Activated T-helper 2 cell treated with anti-CD3 and anti-CD28 coated beads, Interferon-gamma antibody, Interleukin-2, Interleukin-4, amounts not matched to agents 10 μg/mL and 5 μg/mL and 100 μg/mL, durations not matched to agents 14 hours and 24 hours and 36 hours (primary cell): ENCODE measurements at places on chromosomes 4 and X.

GRCh38 chrX:7390441-7390840, 242.5 kb upstream of the PUDP start:
- no peak for DNase-seq
- H3K27ac ChIP-seq, result no peak overlapping the region
- no peaks in the 10 kb centered on the region for H3K36me3 ChIP-seq
- no peak overlapping the region for H3K4me3 ChIP-seq

DNA sequence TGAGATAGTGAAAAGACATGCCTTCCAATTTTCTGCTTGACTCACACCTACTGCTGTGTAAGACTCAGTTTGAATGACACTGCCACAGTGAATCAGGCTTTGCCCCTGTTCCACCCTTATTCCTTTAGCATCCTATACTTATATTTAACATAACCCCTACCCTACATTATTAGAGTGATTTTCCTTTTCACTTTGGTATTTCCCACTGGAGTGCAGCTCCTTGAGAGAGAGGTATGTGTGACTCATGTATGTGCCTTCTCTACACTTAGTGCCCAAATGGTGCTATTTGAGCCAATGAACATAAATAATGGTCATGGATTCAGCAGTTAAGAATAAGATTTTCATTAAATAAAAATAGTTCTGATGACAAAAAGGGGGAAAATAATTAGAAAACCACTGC, 69.5 kb downstream of the RRAGB start:
- no peaks in the 10 kb centered on the region for H3K36me3 ChIP-seq
- DNase-seq, result no peak
- no peak overlapping the region for H3K4me3 ChIP-seq
- H3K4me1 ChIP-seq, result no peaks in the 10 kb centered on the region
- H3K27ac ChIP-seq, result no peak overlapping the region

DNA sequence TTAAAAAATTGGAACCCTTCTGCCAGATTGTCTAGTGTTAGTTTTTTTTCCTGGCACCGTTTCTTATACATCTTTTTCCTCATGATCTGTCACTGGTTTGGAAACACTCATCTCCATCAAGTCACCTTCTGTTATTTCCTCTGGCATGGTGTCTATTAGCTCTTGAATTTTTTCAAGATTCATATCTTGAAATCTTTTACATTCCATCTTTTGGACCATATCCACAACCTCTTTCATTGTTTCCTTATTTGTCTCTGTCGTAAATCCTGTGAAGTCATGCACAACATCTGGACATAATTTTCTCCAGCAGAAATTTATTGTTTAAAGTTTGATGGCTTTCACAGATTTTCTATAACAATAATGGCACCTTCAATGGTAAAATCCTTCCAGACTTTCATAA, 10.2 kb upstream of the TMEM185A start:
- H3K27ac ChIP-seq, result no peak overlapping the region
- H3K27me3 ChIP-seq, result peaks cover 12% of the 10 kb centered on the region
- H3K4me3 ChIP-seq, result no peak overlapping the region
- no peak for DNase-seq

GRCh38 chr4:161936625-161937550, 226.9 kb downstream of the FSTL5 start:
- H3K36me3 ChIP-seq, result no peaks in the 10 kb centered on the region
- no peak overlapping the region for H3K4me3 ChIP-seq
- no peak overlapping the region for H3K27ac ChIP-seq
- DNase-seq, result no peak
- H3K27me3 ChIP-seq, result no peaks in the 10 kb centered on the region
- H3K4me1 ChIP-seq, result no peaks in the 10 kb centered on the region

GRCh38 chr4:77413766-77414165, 191.9 kb upstream of the CXCL13 start:
- no peaks in the 10 kb centered on the region for H3K36me3 ChIP-seq
- H3K27ac ChIP-seq, result no peak overlapping the region
- no peak overlapping the region for H3K4me3 ChIP-seq

- no peaks in the 10 kb centered on the region for H3K4me1 ChIP-seq
- no peaks in the 10 kb centered on the region for H3K36me3 ChIP-seq
Measured at GRCh38 chrX:142804085-142804484, 221.6 kb upstream of the SPANXN4 start.

DNA sequence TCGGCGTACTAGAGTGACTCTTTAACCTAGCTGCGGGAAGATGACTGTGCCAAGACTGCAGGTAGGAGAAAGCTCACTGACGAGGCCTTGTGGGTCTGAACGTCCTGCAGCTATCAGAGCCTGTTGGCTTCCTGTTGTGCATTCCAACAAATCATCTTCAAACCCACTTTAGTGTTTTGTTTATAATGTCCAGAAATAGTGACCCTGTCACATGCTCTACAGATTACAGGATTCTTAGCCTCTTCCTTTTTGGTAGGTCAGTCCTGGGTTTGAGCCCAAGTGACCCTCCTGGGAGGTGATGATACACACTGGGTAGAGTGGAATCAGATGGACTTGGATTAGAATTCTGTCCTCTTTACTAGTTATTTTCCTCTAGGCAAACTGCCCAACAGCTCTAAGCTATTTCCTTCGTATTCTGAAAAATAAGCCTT, 33.2 kb downstream of the HTT start:
- no peak overlapping the region for H3K4me3 ChIP-seq
- peaks cover 49% of the 10 kb centered on the region for H3K36me3 ChIP-seq

- DNase-seq, result no peak
- no peaks in the 10 kb centered on the region for H3K27me3 ChIP-seq
- no peaks in the 10 kb centered on the region for H3K4me1 ChIP-seq
- H3K4me3 ChIP-seq, result no peak overlapping the region
- peaks cover 37% of the 10 kb centered on the region for H3K36me3 ChIP-seq
- no peak overlapping the region for H3K27ac ChIP-seq
Measured at GRCh38 chr4:53461244-53461643, 83.8 kb downstream of the FIP1L1 start.

GRCh38 chr4:87053176-87053658, 118.4 kb downstream of the AFF1 start:
- peaks cover 64% of the 10 kb centered on the region for H3K4me1 ChIP-seq
- peaks cover 57% of the 10 kb centered on the region for H3K36me3 ChIP-seq
- H3K4me3 ChIP-seq, result no peak overlapping the region
- DNase-seq, result no peak

- DNase-seq, result no peak
- peaks cover 2% of the 10 kb centered on the region for H3K27me3 ChIP-seq
- no peak overlapping the region for H3K27ac ChIP-seq
- H3K4me1 ChIP-seq, result no peaks in the 10 kb centered on the region
Measured at GRCh38 chr4:48250343-48250742, 19.3 kb downstream of the TEC start.

DNA sequence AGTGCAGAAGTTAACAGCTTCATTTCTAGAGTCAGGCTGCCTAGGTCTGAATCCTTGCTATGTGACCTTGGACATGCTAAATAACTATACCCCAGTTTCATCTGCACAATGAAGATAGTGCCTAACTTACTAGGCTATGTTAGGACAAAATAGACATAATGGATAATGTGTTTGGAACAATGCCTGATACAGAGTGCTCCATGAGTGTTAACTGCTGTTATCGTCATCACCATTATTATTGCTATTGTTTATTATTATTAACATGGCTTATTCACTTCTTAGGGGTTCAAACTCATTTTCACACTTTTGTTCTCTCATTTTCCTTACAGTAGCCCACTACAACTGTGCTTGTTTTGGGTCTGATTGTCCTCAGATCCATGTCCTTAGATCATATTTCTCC, 467.7 kb downstream of the SH2D1A start:
- no peak overlapping the region for H3K27ac ChIP-seq
- no peaks in the 10 kb centered on the region for H3K4me1 ChIP-seq
- no peak overlapping the region for H3K4me3 ChIP-seq
- no peaks in the 10 kb centered on the region for H3K27me3 ChIP-seq

DNA sequence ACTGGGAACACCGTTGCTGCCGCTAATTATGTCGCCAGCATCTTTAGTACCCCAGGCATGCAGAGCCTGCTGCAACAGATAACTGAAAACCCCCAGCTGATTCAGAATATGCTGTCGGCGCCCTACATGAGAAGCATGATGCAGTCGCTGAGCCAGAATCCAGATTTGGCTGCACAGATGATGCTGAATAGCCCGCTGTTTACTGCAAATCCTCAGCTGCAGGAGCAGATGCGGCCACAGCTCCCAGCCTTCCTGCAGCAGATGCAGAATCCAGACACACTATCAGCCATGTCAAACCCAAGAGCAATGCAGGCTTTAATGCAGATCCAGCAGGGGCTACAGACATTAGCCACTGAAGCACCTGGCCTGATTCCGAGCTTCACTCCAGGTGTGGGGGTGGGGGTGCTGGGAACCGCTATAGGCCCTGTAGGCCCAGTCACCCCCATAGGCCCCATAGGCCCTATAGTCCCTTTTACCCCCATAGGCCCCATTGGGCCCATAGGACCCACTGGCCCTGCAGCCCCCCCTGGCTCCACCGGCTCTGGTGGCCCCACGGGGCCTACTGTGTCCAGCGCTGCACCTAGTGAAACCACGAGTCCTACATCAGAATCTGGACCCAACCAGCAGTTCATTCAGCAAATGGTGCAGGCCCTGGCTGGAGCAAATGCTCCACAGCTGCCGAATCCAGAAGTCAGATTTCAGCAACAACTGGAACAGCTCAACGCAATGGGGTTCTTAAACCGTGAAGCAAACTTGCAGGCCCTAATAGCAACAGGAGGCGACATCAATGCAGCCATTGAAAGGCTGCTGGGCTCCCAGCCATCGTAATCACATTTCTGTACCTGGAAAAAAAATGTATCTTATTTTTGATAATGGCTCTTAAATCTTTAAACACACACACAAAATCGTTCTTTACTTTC, 1.8 kb downstream of the UBQLN2 start:
- no peaks in the 10 kb centered on the region for H3K27me3 ChIP-seq
- peaks cover 23% of the 10 kb centered on the region for H3K4me1 ChIP-seq
- H3K36me3 ChIP-seq, result peaks cover 31% of the 10 kb centered on the region
- H3K27ac ChIP-seq, result peak overlapping the region; percentile 98

DNA sequence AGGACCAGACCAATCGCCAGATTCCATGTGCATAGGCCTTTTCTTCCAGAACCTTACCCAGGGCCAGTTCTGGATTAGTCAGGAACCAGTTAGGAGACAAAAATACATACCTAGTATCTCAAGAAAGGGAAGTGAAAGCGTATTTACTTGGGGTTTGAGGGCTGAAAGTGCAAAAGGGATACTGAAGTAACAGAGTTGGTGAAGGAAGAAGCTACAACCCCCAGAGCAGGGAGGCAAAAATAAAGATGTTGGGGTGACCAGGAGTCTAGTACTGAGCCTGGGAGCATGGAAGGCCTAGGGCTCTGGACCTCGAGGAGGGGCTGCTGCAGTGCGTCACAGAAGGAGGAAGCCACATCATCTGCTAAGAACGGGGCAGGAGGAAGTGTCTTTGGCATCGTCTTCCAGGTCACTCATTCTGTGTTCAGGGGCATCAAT, 38.3 kb downstream of the TKTL1 start:
- H3K27ac ChIP-seq, result peak overlapping the region; percentile 88
- DNase-seq, result no peak
- H3K36me3 ChIP-seq, result no peaks in the 10 kb centered on the region
- peak overlapping the region; percentile 22 for H3K4me3 ChIP-seq
- no peaks in the 10 kb centered on the region for H3K27me3 ChIP-seq
- peaks cover 21% of the 10 kb centered on the region for H3K4me1 ChIP-seq

- no peak overlapping the region for H3K4me3 ChIP-seq
- H3K36me3 ChIP-seq, result no peaks in the 10 kb centered on the region
- H3K27ac ChIP-seq, result no peak overlapping the region
Measured at GRCh38 chr4:120977435-120977997, 55.0 kb upstream of the PRDM5 start.

DNA sequence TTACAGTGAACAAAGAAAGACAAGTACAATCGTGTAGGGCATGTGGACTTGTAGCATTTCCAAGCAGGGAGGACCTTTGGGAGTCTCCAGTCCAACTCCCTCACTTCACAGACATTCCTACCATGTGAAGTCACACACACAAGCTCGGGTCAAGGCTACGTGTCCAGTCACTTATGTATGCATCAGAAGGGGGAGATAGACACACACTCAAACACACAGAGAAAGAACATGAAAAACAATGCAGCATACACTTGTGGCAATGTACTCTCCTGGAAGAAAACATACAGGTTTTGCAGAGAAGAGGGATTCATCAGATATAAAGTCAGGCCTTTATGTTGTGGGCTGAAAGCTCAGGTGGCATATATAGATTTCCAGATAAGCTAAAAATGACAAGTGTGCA, 136.1 kb upstream of the MID1 start:
- H3K27me3 ChIP-seq, result no peaks in the 10 kb centered on the region
- no peak for DNase-seq
- no peak overlapping the region for H3K4me3 ChIP-seq
- no peaks in the 10 kb centered on the region for H3K4me1 ChIP-seq

DNA sequence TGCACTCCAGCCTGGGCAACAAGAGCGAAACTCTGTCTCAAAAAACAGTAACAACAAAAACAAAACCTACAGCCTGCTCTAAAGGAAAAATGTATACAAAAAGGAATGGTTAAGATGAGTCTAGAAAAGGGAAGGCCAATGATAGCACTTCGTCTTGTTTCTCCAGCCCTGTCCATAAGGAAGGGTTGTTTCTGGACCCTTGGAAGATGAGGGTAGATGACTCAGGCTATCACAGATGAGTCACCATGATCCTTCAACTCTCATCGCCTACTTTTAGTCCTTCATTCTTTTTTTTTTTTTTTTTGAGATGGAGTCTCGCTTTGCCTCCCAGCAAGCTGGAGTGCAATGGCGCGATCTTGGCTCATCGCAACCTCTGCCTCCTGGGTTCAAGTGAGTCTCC, 8.8 kb downstream of the PLA2G12A start:
- H3K27me3 ChIP-seq, result no peaks in the 10 kb centered on the region
- no peak for DNase-seq
- H3K4me1 ChIP-seq, result peaks cover 4% of the 10 kb centered on the region
- no peak overlapping the region for H3K27ac ChIP-seq
- no peak overlapping the region for H3K4me3 ChIP-seq

DNA sequence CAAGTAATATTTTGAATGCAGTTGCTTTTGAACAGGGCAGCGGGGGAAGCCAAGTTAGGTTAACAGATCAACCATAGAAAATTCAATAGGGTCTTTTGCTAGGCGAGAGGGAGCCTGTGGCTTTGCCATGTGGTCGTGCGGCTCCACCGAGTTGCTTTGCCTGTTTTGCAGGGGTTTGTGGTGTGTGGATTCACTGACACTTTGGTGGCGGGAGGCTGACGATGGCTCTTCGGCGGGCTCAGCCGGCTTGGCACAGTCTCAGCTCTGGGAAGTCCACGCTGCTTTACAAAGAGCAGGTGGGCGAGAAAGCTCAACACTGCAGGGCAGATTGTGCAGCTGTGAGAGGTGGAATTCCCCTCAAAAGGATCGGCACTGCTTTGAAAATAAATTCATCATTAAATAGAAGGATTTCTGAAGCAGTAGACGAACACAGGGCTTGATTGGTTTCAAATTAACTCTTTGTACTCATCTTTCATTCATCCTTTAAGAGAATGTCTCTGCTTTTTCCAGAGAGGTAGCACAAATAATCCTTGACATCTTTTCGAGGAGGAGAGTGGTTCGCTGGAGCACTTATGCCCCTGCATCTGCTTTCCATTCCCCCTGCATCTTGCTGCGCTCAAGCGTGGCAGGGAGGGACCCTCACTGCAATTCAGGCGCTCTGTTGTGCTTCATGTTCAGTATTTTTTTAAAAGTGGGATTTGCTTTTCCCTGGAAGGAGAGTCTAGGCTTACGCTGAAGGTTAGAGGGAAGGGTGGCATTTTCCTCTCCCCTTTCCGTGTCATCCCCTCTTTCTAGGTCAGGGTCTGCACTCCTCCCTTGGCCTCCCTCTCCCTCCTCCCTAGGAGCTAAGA, 201.8 kb upstream of the LEF1 start:
- H3K36me3 ChIP-seq, result no peaks in the 10 kb centered on the region
- no peak for DNase-seq
- H3K27me3 ChIP-seq, result peaks cover 35% of the 10 kb centered on the region
- H3K4me3 ChIP-seq, result no peak overlapping the region
